ENCODE measurements at places on chromosomes 6 and 20. TPM values are rescaled to one million over a fixed set of nuclear protein-coding genes. Genes with fewer than 3 reads are reported as not detected.

The BPIFB4 gene
- not detected for total RNA-seq

GRCh38 chr6:39425346-39426072 is 103.0 kb upstream of the KCNK16 start:
- no peak overlapping the region for H3K27ac ChIP-seq
- no peak for DNase-seq
- H3K4me3 ChIP-seq, result no peak overlapping the region
- no peaks in the 10 kb centered on the region for H3K4me1 ChIP-seq
- H3K36me3 ChIP-seq, result no peaks in the 10 kb centered on the region

DNA sequence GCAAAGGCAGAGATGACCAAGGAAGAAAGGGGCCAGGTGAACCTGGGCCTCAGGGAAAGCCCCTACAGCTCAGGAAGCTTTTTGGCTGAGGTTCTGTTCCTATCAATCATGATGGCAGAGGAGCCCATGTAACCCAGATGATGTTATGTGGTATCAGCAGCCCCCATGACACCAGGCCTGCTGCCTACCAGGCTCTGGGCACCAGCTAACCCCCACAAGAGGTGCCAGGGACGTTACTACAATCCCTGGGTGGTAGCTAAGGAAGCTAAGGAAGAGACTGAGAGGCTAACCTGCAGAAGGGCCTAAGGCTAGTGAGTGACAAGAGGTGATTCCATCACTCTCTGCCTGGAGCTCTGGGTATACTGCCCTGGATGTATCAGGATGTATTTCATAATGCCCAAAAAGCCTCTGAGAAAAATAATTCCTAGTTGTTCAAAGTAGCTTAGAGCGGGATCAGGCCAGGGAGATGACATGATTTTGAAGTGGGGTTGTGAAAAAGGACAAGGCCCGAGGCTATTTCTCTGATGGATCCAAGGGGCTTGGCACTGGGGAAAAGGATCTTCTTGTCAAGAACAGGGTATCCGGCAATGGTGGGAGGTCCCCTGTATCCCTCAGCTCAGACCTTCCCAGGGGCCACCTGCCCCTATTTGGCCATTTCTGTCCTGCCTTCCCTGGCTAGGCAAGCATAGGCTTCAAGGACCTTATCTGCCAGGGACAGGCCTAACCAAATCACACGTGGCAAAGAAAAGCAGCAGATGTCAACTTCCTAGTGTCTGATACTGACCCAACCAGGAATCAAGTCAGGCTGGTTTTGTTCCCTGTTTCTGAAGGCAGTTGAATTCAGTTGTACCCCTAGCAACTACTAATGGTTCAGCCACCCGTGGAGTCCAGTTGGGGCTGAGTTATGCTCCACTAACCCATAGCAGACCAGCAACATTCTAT is 41.3 kb downstream of the PANK2 start:
- H3K27ac ChIP-seq, result peak overlapping the region; percentile 75
- no peaks in the 10 kb centered on the region for H3K27me3 ChIP-seq
- H3K4me1 ChIP-seq, result peaks cover 61% of the 10 kb centered on the region
- no peaks in the 10 kb centered on the region for H3K36me3 ChIP-seq
- no peak overlapping the region for H3K4me3 ChIP-seq

DNA sequence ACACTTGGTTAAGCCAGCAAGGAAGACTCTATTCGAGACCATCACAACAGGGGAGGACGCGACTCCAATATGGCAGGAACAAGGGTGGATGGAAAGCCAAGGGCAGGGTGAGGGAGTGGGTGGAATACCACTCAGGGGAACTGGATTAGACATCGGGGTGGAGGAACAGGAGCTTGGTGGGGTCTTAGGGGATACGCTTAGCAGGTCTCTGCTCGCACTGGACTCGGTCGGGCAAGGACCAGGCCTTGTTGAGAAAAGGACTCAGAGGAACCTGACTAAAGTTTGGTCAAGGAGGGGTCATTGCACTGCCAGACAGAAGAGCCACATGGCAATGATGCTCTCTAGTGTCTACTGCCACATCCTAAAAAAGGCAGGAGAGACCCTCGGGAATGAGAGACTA is 10.5 kb downstream of the DUSP22 start:
- H3K4me3 ChIP-seq, result no peak overlapping the region
- no peak for DNase-seq
- H3K36me3 ChIP-seq, result no peaks in the 10 kb centered on the region
- H3K4me1 ChIP-seq, result peaks cover 19% of the 10 kb centered on the region
- H3K27me3 ChIP-seq, result no peaks in the 10 kb centered on the region

DNA sequence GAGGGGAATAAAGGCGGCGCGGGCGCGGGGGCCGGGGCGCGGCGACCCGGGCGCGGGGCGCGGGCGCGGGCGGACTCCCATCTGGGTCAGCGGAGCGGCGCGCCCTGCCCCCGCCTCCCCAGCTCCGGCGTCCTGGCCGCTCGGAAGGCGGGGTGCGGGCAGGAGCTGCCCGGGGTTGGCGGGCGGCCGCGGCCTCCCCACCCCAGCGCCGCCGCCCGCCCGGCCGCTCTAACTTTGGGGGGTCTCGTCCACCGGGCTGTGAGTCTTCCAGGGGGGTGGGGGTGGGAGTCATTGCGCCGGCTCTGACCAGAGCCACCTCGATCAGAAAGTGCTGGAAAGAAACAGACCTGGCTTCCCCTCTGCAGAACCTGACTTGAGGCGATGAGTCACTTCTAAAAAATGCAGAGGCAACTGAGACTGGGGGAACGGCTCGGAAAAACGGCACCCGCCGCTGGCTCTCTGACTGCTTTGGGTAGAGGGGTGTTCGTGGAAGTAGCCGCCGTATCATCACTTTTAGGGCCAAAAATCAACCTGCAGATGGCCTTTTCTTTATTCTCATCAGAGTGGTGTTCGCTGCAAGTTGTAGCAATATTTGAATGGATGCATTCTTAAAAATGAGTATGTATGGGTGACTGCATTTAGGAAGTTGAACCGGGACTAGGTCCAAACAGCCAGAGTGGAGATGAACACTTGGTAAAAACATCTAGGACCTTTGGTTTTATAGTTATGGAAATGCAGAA is 667 bp downstream of the CAP2 start:
- peaks cover 5% of the 10 kb centered on the region for H3K4me1 ChIP-seq
- H3K4me3 ChIP-seq, result peak overlapping the region; percentile 84
- DNase-seq, result peak; percentile 75
- peak overlapping the region; percentile 95 for H3K27ac ChIP-seq

- DNase-seq, result no peak
- H3K4me1 ChIP-seq, result no peaks in the 10 kb centered on the region
- no peaks in the 10 kb centered on the region for H3K27me3 ChIP-seq
- no peaks in the 10 kb centered on the region for H3K36me3 ChIP-seq
These were observed 77.0 kb downstream of the YTHDF1 start for GRCh38 chr20:63138855-63139341.

DNA sequence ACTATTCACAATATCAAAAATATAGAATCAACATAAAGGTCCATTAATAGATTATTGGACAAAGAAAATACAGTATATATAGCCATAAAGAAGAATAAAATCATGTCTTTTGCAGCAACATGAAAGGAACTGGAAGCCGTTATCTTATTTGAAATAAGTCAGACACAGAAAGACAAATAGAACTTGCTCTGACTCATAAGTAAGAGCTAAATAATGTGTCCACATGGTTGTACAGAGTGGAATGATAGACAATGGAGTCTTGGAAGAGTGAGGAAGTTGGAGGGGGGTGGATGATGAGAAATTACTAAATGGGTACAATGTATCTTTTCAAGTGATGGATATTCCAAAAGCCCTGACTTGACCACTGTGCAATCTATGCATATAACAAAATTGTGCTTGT is 613.5 kb downstream of the PHF3 start:
- no peaks in the 10 kb centered on the region for H3K27me3 ChIP-seq
- no peaks in the 10 kb centered on the region for H3K4me1 ChIP-seq
- H3K4me3 ChIP-seq, result no peak overlapping the region
- H3K27ac ChIP-seq, result no peak overlapping the region
